Cerebellum (tissue), 4 donors: ENCODE measurements at places on chromosomes 1 and 21.

- DNase-seq: no peak
Measured at GRCh38 chr1:53634571-53634979, 104.4 kb downstream of the GLIS1 start.

GRCh38 chr1:107460035-107460434 lies 319.2 kb downstream of the NTNG1 start:
- no peak for DNase-seq

DNA sequence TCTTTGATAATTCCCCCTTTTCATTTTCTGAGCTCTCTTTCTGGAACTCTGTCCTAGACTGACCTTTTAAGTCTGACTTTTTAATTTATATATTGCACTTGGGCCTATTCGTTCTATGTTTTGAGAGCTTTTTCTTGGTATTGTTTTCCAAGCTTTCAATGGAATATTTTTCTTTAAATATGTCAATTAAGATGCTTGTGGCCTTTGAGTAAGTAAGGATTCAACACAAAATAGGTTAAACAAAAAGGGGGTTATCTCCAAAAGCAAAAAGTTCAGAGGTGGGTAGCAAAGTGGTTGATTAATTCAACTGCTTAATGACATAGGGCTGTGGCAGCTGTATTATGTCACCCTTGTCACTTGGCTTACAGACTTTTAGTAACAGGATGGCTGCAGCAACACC lies 315.9 kb downstream of the LMX1A start:
- DNase-seq: no peak

- DNase-seq: no peak
Measured at GRCh38 chr1:183432548-183432875, 14.3 kb upstream of the NMNAT2 start.

GRCh38 chr1:222171005-222171404 lies 376.9 kb downstream of the HHIPL2 start:
- no peak for DNase-seq

GRCh38 chr1:169390303-169390702 lies 22.3 kb downstream of the BLZF1 start:
- no peak for DNase-seq
